ENCODE measurements at places on chromosomes 7 and 10.

GRCh38 chr7:28813243-28813962 lies 144.7 kb downstream of the TRIL start:
- no peak for DNase-seq

GRCh38 chr7:231030-231857 lies 38.9 kb downstream of the FAM20C start:
- DNase-seq, result no peak

DNA sequence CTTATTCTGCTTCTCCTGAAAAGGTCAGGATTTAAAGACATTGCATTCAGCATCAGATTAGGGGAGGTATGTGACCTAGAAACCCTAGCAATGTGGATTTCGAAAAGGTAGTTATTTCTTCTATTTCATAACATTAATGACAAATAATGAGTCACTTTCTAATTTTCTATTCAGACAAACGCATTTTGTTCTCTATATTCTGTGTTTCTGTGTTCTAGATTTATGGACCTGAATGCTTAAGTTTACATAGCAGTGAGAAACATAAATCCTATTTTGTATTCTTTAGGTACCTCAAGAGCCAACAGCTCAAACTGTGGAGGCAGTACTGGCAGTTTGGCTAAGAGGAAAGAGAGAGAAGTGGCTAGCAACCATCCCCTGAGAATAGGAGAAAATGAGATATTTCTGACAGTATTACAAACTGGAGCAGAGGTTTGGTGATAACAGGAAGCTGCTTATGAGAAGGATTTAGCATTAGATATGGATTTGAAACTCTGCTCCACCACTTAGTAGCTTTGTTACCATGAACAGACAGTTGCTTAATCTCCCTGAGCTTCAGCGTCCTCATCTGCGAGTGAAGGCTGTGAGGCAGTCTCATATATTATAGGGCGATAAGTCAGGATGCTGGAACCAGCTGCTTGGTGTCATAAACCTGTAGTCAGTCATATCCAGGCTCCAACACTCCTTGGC lies 28.2 kb downstream of the CDK14 start:
- DNase-seq, result no peak

- DNase-seq, result no peak
These were observed 124.4 kb upstream of the TCERG1L start for GRCh38 chr10:131435760-131436457.

- DNase-seq, result no peak
These were observed 53.8 kb upstream of the CPXM2 start for GRCh38 chr10:123945325-123945920.

Measured in GM13976 (cell line).